CD4-positive, alpha-beta T cell (primary cell): ENCODE measurements at places on chromosomes 4 and X.

DNA sequence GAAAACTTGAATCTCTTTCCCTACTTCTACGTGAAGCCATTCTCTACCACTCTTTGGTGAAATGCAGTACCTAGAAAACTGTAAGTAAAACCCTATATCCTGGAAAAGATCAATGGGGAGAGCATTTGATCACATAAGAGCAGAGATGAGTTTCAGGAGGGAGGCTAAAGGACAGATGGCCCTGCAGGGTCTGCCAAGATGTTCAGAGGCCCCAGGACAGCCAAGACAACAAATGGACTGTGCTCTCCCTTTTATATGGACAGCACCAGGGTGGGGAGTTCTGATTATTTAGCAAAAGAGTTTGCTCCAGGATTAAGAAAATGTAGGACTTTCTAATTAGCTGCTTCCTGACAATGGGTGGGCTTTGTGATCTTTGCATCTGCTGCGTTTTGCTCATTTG is 101.7 kb downstream of the DCK start:
- DNase-seq = no peak

DNA sequence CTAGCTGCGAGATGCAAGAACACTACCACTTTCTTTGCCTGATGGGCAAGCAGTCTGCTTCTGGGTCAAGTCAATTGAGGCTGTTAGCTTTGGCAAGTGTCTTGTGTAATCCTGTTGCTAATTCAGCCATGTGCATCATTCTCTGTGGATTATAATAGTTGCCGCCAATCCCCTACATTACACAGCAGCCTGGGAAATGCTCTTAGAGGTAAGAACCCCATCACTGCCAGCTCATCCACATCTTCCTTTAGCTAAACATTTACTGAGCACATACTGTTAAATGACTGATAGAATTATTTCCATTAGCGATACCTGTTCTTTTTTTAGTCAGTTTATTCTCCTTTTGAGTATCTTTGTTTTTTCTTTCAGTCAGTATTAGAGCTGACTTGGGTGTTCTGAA is 116.2 kb downstream of the CBR4 start:
- DNase-seq = no peak

DNA sequence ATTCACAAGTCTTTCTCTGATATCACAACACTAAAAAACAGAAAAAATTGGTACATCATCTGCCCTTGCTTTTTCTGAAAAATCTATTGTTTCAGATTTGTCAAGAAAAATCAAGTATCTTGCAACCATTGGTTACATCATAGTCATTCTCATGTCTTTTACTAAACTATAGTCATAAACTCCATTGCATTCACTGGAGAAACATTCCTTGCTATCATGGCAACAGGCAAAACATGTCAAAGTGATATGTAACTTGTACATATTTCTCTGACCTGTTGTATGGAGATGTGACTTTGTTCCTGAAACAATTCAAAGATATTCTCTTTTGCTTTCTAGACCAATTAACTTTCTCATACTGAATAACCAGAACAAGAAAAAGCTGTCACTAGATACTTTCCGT is 121.9 kb upstream of the ANK2 start:
- no peak for DNase-seq

DNA sequence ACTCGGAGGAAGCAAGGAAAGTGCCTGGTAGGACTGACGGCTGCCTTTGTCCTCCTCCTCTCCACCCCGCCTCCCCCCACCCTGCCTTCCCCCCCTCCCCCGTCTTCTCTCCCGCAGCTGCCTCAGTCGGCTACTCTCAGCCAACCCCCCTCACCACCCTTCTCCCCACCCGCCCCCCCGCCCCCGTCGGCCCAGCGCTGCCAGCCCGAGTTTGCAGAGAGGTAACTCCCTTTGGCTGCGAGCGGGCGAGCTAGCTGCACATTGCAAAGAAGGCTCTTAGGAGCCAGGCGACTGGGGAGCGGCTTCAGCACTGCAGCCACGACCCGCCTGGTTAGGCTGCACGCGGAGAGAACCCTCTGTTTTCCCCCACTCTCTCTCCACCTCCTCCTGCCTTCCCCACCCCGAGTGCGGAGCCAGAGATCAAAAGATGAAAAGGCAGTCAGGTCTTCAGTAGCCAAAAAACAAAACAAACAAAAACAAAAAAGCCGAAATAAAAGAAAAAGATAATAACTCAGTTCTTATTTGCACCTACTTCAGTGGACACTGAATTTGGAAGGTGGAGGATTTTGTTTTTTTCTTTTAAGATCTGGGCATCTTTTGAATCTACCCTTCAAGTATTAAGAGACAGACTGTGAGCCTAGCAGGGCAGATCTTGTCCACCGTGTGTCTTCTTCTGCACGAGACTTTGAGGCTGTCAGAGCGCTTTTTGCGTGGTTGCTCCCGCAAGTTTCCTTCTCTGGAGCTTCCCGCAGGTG is 637 bp downstream of the AR start:
- no peak for DNase-seq

- DNase-seq = no peak
Measured at GRCh38 chr4:113555868-113556267, 205.7 kb downstream of the CAMK2D start.

DNA sequence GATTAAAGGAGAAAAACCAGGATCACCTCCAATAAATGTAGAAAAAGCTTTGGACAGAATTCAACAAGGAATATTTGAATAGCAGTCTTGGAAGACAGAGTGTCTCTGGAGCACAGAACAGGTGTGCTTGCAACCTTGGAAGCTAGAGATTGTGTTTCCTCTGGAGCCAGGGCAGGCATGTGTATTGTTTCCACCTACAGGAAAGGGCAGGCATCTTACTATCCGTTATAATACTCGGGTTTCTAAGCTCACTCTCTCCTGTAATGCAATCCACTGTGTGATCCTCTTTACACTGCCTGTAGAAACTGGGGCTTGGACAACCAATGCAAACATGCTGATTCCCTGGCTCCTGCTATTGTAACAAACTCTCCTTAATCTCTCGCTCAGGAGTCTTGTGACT is 14.4 kb downstream of the CCDC110 start:
- DNase-seq = no peak

- no peak for DNase-seq
Measured at GRCh38 chr4:169051761-169052593, 41.9 kb upstream of the CBR4 start.
